ENCODE measurements at places on chromosomes 2 and 18. TPM values are rescaled to one million over a fixed set of nuclear protein-coding genes. Genes with fewer than 3 reads are reported as not detected.

The POTEE gene
- 0.29 TPM for total RNA-seq

The FBXO15 gene
- total RNA-seq = 2.2 TPM

The NTSR2 gene
- total RNA-seq = not detected

The RTP5 gene
- 0.21 TPM for total RNA-seq

The CRYGA gene
- not detected for total RNA-seq

The REG3A gene
- not detected for total RNA-seq

DNA sequence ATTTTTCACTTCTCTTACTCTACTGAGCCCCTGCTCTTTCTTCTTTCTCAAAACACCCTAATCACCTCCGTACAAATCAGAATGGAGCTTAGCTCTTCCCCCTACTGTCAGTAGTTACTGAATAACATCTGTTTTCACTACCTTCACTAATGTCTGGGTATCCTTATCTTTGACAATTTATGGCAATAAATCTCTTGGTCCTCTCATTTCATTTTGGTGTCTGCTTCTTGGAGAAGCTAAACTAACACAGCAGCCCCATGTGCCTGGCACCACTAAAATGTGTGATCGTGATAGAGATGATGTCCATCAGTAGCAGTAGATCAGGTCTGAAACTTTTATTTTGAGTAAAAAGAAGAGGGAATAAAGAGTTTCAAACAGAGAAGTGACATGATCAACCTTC, 496.5 kb downstream of the PID1 start:
- DNase-seq = no peak

- no peak for DNase-seq
These were observed 168.5 kb upstream of the CXCR4 start for GRCh38 chr2:136286423-136286822.

DNA sequence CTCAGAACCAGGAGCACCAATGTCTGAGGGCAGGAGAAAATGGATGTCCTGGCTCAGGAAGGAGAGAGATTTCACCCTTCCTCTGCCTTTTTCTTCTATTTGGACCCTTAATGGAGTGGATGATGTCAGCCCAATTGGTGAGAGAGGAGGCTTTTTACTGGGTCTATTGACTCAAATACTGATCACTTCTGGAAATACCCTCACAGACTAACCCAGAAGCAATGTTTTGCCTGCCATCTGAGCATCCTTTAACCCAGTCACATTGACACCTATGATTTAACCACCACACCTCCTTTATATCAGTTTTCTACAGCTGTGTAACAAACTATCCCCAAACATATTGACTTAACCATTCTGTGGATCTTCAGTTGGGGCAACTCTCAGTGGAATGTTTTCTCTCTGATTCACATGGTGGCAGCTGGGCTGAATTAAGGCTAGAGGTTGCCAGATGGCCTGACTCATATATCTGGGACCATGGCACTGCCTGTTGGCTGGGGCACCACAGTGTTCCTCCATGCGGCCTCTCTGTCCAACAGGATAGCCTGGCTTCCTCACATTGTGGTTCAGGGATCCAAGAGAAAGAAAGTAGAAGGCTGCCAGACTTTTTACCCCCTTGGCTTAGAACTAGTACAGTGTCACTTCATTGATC, 18.2 kb upstream of the MBOAT2 start:
- no peak for DNase-seq

DNA sequence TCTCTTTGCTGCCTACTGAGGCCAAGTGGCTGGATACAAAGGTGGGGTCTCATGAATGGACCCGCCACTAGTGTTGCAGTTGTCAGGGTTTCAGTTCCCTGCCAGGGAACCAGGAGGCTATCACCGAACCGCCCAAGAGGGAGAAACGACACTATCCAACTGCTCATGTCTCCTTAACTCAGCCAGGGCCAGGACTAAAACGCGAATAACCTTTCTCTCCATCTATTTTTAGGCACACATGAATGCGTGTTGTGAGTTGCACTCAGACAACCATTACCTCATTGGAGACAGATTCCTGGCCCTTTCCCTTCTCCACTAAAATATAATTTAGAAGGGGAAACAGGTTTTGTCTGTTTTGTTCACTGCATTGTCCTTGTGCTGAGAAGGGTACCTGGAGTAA, 559.5 kb downstream of the SOCS6 start:
- no peak for DNase-seq

DNA sequence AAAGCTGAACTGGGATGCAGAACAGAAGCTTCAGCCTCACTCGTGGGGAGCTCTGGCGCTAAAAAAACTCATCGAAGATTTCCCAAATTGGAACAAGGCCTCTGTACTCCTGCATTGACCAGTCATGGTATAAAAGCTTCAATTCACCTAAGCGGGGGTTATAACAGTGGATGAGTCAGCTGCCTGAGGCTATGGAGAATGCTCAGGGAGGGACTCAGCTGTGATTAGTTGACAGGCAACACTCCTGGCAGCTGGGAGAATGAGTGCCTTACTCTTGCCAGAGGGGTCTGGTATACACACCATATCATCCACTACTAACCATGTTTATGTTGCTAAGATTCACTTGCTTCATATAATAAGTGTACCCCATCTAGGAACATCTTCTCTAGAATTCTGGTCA, 350.6 kb upstream of the VRK2 start:
- no peak for DNase-seq

DNA sequence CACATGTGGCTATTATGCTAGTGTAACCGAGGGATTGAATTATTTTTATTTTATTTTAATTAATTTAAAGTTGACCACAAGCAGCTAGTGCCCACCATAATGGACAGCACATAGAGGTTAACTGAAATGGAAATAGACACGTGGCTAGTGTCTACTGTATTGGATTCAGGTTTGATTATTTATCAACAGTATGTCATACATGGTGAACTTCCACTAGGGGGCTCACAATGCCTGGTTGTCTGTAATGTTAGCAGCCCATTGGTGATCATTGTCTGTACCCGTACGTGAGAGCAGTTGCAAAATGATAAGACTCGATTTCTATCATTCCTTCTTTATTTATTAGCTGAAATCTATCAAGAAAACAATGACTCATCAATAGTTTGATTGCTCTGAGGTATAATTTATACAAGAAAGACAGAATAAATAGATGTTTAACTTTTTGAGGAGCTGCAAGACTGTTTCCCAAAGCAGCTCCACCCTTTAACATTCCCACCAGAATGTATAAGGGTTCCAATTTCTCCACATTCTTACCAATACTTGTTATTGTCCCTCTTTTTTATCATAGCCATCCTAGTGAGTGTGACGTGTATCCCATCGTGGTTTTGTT, 76.5 kb downstream of the CYBRD1 start:
- DNase-seq = no peak

DNA sequence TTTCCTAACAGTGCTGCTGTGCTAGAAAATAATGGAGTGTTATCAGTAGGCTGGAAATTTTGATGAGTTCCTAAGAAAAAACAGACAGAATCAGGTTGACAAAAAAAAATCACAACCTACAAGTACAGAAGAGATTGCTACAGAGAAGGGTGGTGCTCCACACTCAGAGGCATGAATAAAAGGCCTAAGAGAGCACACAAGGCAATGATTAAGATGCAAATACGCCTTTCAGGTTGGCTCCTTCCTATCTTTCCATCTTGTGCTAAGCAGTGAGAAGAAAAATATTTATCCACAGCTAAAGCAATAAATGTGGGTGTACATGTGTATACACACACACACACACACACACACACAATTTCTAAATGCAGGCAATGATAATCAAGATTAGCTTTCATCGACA, 130.6 kb upstream of the UBE2E3 start:
- DNase-seq = no peak

GRCh38 chr18:9741793-9742523, 33.9 kb downstream of the RAB31 start:
- DNase-seq = no peak

DNA sequence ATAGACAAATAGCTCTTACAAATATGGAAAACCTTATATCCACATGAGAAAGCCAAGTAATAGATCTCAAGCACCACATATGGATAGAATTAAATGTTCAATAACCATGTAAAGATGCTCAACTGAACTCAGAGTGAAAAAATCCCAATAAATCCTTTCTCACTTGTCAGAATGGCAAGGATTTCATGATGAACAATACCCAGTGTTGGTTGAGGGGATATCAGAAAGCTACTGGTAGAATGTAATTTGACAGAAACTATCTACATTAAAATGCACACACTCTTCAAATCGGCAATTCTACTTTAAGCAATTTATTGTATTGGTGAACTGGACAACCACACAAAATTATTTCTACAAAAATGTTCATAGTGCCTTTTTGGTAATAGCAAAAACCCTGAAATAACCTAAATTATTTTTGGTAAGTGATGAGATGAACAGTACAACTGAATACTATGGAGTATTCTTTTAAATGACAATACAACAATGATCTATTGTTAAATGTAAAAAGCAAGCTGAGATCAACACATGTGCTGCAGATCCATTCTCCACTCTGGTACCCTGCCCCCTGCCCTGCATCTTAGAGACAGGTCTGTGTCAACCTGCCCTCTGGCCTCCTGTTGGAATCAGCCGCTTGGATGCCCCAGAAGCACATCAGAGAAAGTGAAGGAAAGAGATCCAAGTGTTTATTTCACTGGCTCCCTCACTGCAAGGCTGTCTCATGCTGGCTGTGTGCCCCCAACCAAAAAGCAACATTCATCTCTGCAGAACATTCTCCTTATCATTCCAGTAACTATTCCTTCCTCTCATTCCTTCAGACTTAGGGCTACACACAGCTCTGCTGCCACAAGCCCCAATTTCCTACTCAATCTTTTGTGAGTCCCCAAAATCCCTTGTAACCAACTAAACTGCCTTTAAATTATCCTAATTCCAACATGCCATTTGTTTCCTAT, 442.5 kb downstream of the LRATD1 start:
- DNase-seq = no peak

DNA sequence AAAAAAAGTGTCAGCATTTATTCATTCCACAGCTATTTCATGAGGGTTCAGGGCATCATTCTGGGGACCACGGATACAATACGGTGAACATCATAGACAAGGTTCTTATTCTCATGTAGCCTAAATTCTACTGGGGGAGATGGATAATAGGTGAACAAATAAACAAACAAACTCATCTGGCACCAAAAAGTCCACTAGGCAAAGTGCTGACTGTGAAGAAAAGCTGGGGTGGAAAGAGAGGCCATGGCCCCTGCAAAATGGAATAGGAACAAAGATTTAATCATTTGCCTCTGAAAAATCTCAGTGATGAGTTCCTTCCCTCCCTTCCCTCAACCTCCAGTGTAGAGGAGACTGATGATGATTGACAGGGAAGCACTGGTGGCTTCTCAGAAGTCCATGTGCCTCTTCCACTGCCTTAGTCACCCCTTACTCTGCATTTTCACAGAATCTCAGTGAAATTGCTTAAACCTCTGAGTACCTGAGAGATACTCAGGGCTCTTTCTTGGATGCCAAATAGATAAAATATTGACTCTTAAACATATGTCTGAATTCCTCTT, 69.3 kb upstream of the IL1R1 start:
- no peak for DNase-seq

GRCh38 chr2:172169611-172170010, 66.9 kb upstream of the DLX2 start:
- no peak for DNase-seq

DNA sequence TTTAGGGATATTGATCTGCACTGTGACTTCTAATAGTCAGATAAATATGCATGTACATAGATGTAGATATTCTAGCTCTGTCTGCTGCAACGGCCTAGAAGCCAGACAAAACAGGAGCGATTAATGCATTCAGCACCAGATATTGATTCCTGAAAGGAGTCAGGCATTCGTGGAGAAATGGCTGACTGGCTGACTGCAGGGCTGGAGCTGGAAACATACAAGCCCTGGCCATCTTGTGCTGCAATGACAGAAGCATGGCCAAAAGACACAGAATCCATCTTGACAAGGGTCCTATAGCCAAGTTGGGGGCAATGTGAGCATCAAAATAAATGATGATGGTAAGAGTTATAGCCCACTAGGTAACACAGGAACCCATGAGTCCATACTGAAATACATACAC, 231.5 kb upstream of the KLHL29 start:
- no peak for DNase-seq

All from ureter (tissue), 1 donor.